ENCODE measurements at places on chromosomes 3 and 15.

- no peak for DNase-seq
Measured at GRCh38 chr3:53744351-53744750, 101.9 kb downstream of the CHDH start.

GRCh38 chr15:23566651-23567050 lies 1.2 kb downstream of the MKRN3 start:
- no peak for DNase-seq

GRCh38 chr3:153967260-153967659 lies 153.9 kb upstream of the ARHGEF26 start:
- no peak for DNase-seq

DNA sequence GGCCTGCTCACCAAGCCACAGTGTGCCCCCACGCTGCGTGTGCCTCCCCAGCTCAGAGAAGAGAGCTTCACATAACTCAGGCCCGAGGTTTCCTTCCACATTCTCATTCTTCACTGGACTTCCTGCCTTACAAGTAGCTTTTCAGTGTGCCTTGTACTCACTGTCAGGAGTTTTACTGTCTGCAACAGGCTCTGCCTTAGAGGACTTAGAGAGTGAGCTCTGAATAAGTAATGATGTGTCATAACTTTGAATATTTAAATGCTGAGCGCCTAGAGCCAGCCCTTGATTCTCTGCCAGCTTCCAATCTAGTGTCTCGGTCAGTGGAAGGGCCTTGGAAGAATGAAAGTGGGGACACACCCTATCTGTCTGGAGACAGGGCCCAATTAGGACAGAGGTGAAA lies 41.8 kb downstream of the ITGB5 start:
- peak; percentile 54 for DNase-seq

DNA sequence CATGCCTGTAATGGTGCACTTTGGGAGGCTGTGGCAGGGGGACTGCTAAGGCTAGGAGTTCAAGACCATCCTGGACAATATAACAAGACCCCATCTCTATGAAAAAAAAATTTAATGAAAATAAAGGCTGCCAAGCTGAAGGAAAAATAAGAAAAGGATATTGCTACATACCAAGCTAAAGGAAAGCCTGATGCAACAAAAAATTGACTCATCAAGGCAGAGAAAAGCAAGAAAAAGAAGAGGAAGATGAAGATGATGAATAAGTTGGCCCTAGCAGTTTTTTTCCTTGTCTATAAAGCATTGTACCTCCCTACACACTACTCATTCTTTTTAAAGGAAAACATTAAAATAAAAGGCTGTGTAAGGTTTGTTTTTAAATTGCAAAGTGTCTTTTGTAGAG lies 441.9 kb upstream of the MDFIC2 start:
- DNase-seq, result no peak

DNA sequence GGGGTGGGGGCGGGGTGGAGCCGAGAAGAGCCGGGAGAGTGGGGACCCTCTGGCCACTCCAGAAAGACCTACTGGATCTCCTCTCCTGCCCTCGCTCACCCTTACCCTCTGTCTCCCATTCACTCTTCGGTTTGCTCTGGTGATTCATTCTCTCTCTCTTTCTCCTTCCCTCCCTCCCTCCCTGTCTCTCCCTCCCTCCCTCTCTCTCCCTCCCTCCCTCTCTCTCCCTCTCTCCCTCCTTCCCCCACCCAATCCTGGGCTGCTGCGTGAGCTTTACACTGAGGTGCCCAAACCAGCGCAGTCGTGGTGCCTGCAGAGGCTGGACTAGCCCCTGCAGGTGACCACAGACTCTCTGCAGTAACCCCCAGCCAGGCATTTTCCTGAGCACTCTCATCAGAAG lies 32.2 kb upstream of the ADAMTS17 start:
- no peak for DNase-seq

- no peak for DNase-seq
Measured at GRCh38 chr3:106333911-106334618, 465.3 kb upstream of the CBLB start.

DNA sequence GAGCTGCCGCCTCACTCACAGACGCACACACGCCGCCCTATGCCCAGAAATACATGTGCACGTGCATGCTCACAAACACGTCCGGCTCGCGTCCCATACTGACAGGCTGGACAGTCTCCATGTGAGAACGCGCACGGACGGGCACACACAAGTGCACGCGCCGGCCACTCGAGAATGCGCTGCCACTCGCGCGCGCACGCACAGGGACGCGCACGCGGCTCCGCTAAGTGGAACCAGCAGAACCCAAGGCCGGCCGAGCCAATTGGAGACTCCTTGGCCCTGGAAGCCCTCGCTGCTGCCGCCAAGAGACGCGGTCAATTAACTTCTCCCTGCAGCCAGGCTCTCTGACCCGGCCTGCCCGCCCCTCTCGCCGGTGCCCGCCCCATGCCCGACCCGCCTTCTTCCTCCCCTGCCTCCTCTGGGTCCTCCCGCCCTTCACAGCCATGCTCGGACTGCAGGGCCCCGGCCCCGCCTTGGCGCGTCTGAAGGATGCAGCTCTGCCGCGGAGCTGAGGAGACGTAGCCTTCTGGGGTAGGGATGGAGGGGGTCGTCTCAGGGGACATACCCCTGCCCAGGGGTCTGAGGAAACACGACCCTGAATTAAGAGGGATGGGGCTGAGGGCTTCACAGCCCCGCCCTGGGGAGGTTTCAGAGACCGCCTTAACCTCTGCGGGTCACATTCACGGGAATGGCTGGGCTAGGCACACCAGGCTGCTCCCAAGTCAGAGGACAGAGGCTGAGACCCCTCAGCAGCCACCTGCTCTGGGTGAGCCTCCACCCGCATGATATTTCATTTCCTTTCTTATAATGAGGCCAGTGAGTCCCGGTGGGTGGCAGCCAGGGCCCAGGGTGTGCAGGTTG lies 15.0 kb downstream of the PTH1R start:
- DNase-seq, result peak; percentile 24

- no peak for DNase-seq
Measured at GRCh38 chr3:74592359-74592758, 22.1 kb downstream of the CNTN3 start.

GRCh38 chr3:65873028-65873427 lies 165.7 kb downstream of the MAGI1 start:
- DNase-seq, result no peak

DNA sequence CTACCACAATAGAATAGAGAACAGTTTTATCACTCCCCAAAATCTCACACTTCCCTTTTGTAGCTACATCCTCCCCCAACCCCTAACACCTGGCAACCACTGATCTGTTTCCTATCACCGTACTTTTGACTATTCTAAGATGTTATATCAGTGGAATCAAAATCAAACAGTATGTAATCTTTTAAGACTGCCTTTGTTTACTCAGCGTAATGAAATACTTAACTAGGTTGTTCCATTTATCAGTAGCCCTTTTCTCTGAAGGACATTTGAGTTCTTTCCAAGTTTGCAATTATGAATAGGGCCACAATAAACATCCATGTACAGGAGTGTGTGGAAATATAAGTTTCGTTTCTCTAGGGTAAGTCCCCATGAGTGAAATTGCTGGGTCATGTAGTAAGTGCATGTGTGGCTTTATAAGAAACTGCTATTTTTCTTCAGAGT lies 372.3 kb downstream of the SV2B start:
- DNase-seq, result no peak

- DNase-seq, result no peak
Measured at GRCh38 chr15:51267051-51267702, 71.2 kb downstream of the CYP19A1 start.

DNA sequence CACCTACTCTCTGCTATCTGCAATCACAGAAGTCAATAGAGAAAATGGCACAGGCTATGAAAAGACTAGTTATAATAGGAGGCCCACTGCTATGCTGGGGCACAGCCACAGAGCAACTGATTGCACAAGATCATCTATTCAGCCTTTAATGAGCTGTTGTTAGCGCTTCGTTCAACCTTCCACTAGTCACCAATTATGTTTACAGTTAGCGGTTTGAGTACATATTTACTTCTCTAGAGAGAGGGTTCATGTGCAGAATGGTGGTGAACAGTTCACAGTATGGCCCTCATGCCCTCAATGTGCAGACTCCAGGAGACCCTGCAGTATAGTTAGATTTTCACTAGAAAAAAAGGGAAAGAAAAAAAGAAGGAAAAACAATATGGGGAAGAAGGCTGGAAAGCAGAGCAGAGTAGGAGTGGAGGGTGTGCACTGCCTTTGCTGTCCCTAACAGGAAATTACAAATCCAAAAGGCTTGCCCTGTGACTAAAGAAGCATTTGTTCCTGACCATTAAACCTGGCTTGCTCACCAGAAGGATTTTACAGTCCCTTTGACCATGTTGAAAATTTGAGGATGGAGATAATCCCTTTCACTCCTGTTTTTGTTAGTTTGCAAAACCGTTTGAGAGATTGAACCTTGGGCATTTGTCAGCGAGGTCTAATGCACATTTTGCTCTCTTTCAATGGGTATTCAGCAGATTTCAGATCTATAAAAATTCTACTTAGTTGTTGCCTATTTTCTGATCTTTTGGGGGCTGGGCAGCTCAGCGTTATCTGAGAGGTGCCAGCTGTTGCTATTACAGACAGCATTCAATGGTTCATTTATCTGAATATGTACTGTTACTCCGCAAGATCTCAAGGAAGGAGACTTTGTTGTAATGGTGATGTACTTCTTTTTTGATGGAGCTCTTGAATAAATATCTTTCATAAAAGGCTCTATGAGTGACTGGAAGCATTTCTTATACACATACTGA lies 296.1 kb downstream of the LSAMP start:
- no peak for DNase-seq

Measured in LoVo (cell line).